ENCODE measurements at places on chromosomes 3 and 15.

GRCh38 chr15:69973102-69973714 lies 124.5 kb downstream of the TLE3 start:
- DNase-seq = peak; percentile 44

DNA sequence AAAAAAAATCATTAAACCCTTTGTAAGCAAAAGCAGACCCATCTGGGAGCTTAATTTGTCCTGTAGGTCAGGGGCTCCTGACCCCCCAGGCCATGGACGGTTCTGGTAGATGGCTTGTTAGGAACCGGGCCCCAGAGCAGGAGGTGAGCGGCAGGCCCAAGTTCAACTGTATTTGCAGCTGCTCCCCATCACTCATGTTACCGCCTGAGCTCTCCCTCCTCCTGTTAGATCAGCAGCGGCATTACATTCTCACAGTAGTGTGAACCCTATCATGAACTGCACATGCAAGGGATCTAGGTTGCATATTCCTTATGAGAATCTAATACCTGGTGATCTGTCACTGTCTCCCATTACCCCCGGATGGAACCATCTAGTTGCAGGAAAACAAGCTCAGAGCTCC lies 60.7 kb downstream of the FSIP1 start:
- DNase-seq = no peak

- DNase-seq = no peak
Observed at GRCh38 chr15:98505611-98506031, 142.7 kb upstream of the IGF1R start.

GRCh38 chr3:40583691-40584090 lies 58.9 kb downstream of the ZNF621 start:
- DNase-seq = no peak

DNA sequence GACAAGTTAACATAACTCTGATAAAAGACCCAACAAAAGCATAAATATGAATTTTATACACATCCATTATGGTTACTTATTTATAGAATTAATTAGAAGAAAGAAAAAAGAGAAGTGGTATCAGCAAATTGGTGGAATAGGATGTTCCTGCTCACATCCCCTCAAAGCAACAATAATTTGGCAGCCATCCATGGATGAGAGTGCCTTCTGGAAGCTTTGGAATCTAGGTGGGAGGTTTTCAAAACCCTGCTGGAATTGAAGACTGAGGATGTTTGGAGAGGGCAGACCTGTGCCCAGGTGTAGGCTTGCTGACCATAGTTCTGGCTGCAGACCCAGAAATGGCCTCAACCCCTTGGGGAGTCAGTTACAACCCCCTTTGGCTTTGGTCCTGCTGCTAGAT lies 91.2 kb downstream of the EDEM1 start:
- no peak for DNase-seq

DNA sequence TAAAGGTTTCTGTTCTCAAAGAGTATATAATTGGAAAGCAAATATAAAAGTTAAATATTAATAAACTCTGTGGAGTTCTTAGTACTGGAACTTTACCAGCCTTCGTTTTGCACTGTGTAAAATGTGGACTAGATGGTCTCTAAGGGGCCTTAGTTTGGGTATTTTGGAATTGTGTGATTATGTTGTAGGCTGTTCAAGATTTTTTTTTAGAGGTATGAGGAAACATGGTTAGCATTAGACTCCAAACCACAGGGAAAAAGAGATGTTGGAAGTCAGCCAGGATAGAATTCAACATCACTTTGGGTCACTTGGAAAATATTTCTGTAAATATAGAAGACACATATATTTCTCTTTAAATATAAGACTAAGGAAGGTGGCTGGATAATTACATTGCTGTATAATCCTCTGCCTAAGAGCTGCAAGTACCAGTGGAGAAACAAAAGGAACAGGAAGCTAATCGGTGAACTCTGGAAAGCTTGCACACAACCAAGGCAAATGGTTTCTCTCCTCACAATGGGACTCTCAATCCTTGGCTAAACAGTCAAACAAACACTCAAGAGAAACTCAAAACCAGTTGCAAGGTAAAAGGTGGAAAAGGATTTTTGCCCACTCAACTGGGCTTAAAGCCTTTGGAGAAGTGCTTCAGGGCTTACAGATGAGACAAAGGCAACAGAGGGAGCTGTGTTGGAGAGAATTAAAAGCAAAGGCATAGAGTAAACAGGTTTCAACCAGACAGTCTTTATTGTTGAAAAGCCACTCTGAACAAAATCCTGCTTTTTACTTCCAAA lies 141.7 kb downstream of the NR1D2 start:
- no peak for DNase-seq

DNA sequence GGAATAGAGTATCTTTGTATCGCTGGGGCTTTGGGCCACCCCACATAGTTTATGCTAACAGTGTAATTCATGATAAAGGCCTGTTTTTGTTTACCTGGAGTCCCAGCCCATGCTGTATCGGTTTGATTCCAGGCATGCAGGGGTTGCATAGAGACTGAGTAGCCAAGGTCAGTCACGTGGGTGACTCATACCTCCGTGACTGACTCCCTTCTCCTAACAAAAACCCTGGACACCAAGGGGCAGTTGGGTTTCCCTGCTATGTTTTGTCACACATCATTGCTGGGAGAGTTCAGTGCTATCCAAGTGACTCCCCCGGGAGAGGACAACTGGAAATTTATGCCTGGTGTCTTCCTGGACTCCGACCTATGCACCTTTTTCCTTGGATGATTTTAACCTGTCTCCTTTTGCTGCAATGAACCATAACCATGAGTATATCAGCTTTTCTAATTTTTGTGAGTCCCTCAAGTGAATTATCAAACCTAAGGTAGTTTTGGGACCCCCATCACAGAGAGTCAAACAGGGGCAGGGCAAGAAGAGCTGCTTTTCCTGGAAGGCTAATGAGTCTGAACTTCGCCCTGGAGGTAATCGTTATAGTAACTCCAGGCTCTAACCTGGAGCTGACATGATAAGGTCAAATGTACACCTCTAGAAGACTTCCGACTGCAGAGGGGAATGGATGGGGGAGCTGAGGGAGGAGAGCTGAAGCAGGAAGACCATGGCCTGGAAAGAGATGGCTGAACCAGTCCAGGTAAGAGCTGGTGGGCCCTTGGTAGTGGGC lies 57.0 kb downstream of the SRGAP3 start:
- DNase-seq = no peak

DNA sequence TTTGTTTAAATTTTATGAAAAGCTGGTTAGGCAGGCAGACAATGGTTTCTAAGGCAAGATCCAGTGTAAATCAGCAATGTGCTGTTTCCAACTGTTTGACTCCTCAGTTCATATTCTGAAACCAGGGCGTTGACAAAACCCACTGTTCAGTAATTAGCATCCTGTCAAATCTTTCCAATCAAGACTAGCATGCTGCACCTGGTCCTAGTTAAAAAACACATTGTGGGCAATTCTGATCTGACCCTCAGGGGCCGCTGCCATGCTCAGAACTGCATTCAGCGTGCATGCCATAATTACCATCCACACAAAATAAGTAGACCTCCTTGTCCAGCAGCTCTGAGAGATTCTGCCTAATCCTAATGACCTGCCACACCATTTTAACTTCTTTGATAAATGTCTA lies 20.9 kb upstream of the RBP1 start:
- no peak for DNase-seq

DNA sequence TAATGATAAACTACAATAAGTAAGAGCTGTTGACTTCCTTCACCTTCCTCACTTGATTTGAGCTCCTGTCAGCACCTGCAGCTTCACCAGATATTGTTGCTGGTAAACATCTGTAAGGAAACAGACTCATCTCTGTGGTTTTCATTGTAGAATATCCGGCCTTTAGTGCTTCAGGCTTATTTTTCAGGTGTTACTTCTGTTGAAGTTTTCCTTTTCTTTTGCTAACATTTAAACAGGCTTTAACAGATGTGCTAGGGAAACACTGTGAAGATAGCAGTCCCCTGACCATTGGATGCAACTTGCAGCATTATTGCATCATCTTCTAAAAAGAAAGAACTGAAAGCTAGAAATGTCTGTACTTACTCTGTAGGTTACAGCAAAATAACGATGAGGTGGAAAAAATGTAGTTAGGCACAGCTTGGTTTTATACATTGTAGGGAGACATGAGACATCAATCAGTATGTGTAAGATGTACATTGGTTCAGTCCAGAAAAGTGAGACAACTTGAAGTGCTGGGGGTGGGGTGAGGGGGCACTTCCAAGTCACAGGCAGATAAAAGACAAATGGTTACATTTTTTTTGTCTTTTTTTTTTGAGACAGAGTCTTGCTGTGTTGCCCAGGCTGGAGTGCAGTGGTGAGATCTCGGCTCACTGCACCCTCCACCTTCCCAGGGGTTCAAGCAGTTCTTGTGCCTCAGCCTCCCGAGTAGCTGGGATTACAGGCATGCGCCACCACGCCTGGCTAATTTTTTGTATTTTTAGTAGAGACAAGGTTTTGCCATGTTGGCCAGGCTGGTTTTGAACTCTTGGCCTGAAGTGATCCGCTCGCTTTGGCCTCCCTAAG lies 10.2 kb downstream of the EDEM1 start:
- DNase-seq = peak; percentile 60

GRCh38 chr3:112776000-112776399 lies 70.7 kb downstream of the CD200R1L start:
- no peak for DNase-seq
